ENCODE measurements at places on chromosomes 12 and 14.
A peak's percentile ranks its signal among the peaks of the same experiment; 100 is the strongest.

DNA sequence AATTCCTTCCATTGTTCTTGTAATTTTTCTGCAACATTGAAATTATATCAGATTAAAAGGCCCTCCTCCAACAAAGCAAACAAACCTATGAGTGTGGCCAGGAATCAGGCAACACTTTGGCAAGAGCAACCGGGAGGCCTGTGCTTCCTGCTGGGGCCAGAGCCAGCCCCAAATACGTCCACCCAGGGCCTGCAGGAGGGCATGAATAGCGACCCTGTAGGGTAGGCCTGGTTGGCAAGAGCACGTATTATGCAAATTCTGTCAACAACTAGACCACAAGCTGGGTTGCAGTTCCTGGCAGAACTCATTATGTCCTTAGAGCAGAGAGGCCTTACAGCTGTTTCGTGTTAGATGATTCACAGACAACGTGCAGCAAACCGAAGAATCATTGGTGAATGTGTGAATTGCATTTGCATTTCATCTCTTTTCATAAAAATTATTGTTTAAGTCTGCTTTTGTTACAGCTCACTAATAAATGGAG, 26.9 kb upstream of the LGALS3 start:
- DNase-seq = peak; percentile 34

DNA sequence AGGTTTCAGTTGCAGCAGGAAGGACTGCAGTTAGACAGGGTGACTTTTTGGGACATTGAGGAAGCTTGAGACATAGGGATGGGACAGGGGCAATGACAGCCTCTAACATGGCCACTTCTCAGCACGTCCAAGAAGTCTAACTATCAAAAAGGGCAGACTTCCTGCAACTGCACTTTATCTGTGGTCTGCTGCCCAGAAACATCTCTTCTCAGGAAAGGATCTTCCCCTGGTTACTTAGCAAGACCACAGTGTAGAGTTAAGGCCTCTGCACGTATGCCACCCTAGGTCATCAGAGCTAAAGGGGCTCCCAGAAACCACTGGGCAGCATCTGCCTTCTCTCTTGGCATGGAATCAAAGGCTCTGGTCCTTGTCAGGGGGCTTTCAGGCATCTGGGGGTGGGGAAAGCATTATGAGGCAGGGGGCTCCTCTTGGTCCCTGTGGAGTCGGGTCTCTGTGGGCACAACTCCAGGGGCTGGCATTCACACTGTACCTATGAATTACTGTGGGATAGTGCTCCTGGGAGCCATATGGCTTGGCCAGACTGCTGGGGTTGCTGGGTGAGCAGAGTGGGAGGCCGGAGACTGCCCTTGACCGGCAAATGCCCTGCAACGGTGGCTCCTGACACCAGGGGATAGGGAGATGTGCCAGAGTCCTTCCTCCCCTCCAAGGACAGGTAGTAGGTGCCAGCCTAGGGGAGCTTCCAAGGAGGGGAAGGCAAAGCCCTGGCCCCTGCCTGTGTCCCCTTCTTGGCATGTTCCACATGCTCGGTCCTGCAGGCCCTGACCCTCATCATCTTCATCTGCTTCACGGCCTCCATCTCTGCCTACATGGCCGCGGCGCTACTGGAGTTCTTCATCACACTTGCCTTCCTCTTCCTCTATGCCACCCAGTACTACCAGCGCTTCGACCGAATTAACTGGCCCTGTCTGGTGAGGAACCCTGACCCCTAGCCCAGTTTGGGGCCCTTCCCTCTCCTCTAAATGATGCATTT, 1.0 kb downstream of the CMTM5 start:
- no peak for DNase-seq

- DNase-seq = no peak
Observed at GRCh38 chr14:95011445-95012006, 145.8 kb downstream of the DICER1 start.

DNA sequence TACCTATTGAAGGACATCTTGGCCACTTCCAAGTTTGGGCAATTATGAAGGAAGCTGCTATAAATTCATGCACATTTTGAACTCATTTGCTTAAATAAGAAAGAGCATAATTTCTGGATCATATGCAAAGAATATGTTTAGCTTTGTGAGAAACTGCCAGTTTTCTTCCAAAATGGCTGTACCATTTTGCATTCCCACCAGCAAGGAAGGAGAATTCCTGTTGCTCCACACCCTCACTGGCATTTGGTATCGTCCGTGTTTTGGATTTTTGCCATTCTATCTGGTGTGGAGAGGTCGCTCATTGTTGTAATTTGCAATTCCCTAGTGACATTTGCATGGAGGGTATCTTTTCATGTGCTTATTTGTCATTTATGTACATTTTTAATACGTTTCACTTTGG, 339.3 kb downstream of the DAD1 start:
- no peak for DNase-seq

DNA sequence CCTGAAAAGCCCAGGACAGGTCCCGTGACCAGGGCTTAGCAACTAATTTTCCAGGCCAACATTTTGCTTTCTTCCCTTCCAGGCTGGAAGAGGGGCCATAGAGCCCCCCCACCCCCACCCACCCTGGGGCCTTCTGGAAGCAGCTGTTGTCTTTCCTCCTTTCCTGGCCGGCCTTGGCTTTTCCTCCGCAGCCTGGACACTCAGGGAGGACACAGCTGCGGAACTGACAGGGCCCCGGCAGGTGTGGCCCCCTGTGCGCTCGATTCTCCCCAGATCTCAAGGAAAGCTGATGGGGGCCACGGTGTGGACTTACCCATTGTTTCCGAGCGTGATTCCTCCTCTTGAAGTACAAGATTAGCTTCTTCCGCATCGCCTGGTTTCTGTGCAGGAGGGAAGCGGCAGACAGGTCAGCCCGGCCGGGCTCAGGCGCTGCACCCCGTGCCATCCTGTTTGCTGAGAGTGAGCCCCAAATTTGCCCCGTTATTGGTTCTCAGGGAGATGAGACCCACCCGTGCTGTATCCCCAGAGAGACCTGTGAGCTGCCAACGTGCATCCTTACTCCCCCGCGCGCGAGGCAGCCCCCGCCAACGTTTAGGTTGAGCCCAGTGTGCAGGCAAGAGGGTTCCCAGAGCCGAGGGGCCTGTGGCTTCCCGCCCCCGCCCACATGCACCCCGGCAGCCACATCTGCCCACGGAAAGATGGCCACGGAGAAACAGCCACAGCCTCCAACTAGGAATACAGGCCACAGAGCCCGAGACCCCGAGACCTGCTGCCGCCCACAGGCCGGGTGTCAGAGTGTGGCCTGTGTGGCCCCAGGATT, 129.6 kb downstream of the NCOR2 start:
- no peak for DNase-seq

DNA sequence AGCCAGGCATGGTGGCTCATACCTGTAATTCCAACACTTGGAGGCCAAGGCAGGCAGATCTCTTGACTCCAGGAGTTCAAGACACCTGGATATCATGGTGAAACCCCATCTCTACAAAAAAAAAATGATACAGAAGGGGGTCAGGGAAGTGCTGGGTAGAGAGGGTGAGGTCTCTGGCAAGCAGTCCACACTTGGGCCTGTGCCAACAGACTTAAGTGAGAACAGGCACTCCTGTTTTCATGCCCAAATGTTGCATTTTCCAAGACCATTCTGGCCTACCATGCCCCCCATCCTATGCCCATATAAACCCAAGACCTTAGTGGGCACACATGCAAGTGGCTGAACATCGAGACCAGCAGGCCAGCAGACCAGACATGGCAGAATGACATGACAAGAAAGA, 16.0 kb upstream of the CMAS start:
- no peak for DNase-seq

Data from NCI-H774 (cell line).